ENCODE measurements at places on chromosomes 1 and 21.

DNA sequence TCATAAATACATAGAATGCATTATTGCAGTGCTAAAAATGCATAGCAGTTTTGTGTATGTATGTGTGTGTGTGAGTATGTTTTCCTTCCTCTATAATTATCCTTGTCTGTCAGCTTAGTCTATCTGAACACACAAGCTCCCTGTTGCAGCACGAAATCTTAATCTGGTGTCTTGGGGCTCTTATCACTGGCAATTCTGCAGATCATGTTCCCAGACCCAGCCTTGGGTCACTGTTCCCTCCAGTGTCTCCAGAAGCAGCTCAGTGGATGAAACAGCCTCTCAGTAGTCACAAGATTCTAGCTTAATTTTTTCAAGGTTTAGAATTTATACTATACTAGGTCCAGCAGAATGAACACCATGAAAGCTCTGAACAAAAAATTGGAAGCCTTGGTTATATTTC lies 777.9 kb downstream of the MRPL39 start:
- no peak for DNase-seq

DNA sequence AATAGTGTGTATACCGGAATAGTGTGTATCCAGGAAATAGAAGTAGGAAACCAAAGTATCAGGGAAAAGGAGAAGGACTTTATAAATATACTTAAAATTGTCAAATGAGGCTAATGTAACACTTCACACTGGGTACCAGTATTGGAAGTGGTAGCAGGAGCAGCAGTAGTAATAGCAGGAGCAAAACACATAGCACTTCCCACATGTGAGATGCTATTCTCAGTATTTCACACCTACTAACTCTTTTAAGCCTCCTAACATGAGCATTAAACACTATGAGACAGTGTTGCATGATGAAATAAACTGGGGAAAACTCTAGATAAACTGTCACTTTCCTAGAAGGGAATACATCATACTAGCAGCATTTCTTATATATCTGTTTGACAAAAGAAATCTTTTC lies 376.7 kb downstream of the VAV3 start:
- DNase-seq, result no peak

GRCh38 chr1:59549903-59550302 lies 253.0 kb downstream of the FGGY start:
- no peak for DNase-seq

GRCh38 chr1:150619576-150620509 lies 9.6 kb downstream of the ENSA start:
- DNase-seq, result no peak

DNA sequence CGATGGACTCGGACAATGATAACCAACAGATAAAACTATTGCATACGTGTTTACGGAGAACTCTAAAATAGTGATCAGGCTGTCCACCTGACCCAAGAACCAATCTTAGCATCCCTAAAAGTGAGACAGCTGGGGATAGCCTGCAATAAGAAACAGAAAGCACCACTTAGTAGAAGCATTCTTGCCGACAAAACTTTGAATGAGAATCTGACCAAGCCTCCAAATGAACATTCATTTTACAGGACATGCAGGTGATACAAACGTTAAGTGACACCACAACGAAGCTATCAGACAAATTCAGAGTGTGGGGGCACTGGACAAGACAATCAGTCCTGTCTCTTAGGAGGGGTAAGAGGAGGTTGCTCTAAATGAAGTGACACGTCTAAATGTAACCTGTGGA lies 1.2 kb downstream of the PSMG1 start:
- DNase-seq, result no peak

DNA sequence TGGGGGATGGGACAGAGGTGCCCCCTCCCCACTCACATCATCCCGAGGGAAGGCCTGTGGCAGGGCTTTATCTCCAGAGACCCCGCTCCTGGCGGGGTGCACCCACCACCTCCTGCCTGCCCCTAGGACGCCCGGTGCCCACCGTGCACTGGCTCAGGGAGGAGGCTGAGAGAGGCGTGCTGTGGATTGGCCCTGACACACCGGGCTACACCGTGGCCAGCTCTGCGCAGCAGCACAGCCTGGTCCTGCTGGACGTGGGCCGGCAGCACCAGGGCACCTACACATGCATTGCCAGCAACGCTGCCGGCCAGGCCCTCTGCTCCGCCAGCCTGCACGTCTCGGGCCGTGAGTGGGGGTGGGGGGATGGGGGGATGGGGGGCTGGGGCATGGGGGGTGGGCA lies 71.7 kb downstream of the TRIM11 start:
- no peak for DNase-seq

- DNase-seq, result no peak
These were observed 128.1 kb downstream of the SIPA1L2 start for GRCh38 chr1:232501854-232502253.

DNA sequence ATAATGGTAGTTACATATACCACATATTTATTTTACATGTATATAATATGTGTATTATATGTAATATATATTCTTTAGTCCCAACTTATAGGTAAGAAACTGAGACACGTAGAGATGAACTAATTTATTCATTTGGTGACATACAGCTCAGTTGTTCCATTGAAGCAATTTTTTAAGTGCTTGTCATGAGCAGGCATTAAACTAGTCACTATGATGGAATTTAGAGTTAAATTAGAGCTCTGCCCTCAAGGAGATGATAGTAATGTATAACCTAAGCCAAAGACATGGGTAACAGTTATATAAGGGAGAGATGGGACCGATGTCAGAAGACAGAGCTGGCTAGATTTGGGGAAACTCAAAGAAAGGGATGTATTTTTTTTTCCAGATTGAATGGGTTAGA lies 83.0 kb downstream of the ST6GALNAC5 start:
- no peak for DNase-seq

GRCh38 chr21:39000496-39000895 lies 182.8 kb downstream of the PSMG1 start:
- no peak for DNase-seq

- no peak for DNase-seq
These were observed 6.2 kb upstream of the ZNF281 start for GRCh38 chr1:200415789-200416593.

DNA sequence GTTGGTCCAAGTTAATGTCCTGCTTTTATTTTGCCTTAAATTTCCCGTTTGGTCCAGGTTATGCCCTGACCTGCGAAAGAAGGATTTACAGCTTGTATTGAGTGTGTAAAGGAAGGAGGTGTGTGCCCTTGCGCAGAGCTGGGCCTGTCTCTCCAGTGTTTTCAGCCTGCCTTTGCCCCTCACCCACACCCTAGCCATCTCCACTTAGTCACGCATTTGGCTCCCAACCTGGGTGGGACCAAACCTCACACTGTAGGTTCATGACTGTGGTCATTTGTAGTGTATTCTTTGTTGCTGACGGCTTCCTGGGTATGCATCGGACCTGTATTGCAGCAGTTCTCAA lies 572 bp upstream of the SRSF10 start:
- no peak for DNase-seq

GRCh38 chr1:228194921-228195812 lies 12.7 kb upstream of the OBSCN start:
- no peak for DNase-seq

DNA sequence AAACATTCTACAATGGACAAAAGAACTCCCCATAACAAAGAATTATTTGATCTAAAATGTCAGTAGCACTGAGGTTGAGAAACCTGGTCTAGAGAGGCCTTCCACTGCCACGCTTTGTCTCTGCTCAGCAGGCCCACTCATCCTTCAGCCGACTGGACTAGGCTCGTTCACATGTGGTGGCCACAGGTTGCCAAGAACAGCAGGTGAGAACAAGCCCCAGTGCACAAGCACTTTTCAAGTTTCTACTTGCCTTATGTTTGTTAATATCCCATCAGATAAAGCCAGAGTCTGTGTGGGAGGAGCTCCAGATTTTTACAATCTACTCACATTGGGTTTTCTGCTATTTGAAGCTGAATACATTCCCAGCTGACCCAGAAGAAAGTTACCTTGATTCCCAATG lies 9.1 kb upstream of the EFHD2 start:
- DNase-seq, result no peak

- DNase-seq, result no peak
These were observed 59.9 kb downstream of the JAK1 start for GRCh38 chr1:64906447-64906846.

GRCh38 chr1:85315789-85316188 lies 39.4 kb upstream of the BCL10 start:
- DNase-seq, result no peak

GRCh38 chr1:205229916-205230700 lies 2.4 kb downstream of the TMCC2 start:
- DNase-seq, result peak; percentile 66

- DNase-seq, result peak; percentile 88
These were observed 55.9 kb downstream of the NENF start for GRCh38 chr1:212488436-212489283.

GRCh38 chr1:87800006-87800405 lies 471.3 kb downstream of the LMO4 start:
- no peak for DNase-seq

- no peak for DNase-seq
These were observed 752.4 kb upstream of the PRMT6 start for GRCh38 chr1:106304106-106304505.

DNA sequence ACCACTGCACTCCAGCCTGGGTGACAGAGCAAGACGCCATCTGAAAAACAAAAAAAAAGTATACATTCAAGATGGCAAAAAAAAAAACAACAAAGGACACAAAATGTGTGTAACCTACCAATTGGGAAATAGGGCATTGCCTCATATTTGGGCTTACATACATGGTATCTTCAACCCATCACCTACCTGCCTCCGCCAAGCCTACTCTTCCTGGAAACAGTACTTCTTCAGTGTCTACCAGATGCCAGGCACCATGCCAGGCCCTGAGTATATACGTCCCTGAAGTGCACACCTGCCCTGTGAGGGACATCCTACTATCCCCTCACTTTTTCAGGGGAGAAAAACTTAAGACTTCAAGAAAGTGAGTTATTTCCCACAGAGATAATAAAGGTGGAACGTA lies 160.2 kb downstream of the TOMM20 start:
- no peak for DNase-seq

GRCh38 chr1:117645343-117645742 lies 39.5 kb downstream of the TENT5C start:
- no peak for DNase-seq

- DNase-seq, result no peak
These were observed 38.8 kb upstream of the EPHA8 start for GRCh38 chr1:22524481-22524880.

GRCh38 chr1:207079706-207080241 lies 8.9 kb upstream of the C4BPB start:
- no peak for DNase-seq

DNA sequence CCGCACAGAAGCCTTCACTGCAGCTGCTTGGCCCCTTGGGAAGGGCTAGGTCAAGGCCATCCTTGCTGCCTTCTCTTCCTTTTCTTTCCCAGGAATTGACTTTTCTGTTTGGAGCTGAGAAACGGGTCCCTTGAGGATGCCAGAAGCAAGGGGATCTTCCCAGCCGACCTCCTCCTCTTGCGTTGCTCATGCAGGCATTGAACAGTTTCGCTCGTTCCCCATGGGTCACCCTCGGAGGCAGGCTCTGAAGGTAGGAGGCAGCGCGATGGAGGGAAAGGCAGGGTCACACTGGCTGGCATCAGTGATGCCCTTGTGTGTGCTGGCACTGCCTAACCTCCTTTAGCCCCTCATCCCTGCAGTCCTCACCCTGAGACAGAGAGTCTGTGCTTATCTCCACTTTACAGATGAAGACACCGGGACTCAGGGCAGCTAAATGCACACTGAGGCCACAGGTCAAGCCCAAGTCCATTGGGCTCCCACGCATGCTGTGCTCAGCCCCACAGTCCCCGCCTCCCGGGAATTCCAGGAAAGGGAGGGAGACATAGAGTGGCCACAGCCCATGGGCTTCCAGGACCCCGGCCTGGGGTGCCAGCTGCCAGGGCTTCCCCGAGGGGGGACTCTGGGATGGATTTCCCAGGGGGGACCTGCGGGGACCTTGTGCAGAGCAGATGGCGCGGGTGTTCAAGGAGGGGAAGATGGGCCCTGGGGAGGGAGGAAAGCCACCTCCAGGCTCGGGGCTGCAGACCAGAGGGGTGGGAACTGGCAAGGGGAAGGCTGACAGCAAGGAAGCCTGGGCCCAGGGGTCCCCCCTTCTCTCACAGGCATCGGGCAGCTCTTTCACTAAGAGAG lies 90.2 kb downstream of the SPSB1 start:
- no peak for DNase-seq

DNA sequence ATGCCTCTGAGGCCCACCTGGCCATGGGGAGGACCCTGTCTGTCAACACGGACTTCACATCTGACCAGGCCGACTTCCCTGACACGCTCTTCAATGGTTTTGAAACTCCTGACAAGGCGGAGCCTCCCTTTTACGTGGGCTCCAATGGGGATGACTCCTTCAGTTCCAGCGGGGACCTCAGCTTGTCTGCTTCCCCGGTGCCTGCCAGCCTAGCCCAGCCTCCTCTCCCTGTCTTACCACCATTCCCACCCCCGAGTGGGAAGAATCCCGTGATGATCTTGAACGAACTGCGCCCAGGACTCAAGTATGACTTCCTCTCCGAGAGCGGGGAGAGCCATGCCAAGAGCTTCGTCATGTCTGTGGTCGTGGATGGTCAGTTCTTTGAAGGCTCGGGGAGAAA lies 101.8 kb downstream of the ADARB1 start:
- no peak for DNase-seq

- no peak for DNase-seq
These were observed 154.6 kb downstream of the ROR1 start for GRCh38 chr1:63928186-63929105.
